ENCODE measurements at places on chromosomes 1 and 21.
A peak's percentile ranks its signal among the peaks of the same experiment; 100 is the strongest.

DNA sequence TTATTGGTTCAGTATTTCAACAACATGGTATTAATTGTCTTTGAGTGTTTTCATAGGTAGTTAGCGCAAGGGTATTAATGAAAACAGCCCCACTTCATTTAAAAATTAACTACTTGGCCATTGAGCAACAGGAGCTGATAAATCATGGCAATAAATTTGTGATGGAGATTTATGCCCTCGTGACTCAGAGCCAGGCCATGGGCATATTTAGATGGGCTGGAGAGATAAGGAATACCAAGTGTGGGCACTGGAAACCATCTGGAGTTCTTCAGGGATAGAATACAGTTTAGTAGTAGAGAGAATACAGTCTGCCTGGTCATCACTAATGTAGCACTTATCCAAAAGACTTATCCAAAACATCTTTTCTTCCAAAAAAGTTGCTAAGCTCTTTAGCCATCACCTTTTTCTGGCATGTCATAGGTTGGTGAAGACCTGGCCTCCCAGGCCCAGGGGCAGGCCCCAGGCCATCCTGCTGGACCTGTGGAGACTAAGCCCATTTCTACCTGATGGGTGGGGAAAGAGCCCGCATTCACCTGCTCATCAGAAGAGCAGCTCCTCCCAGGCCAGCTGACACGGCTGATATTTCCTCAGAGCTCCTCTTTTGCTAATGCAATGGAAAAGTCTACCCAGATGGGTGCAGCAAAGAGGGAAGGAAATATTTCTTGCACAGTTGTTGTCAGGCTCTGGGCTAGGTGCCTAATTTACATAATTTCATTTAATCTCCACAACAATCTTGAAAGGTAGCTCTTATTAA, 238.0 kb downstream of the TM2D1 start:
- DNase-seq: no peak

DNA sequence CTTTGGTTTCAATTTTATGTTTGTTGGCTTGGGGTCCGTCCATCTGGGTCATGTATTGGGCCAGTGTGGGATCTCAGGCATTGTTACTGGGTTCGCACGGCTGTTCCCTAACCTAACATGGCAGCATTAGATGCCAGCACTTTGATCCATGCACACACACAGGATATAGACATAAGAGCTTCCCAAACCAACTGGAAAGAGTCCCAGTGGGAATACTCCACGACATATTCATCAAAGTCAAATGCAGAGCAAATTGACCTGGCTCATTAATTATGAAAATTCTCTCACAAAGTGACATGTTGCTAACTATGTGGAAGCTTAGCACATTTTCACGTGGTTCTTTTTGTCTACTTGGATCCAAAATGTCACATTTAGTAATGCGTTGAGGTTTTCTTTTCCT, 130.4 kb downstream of the SETD4 start:
- no peak for DNase-seq

DNA sequence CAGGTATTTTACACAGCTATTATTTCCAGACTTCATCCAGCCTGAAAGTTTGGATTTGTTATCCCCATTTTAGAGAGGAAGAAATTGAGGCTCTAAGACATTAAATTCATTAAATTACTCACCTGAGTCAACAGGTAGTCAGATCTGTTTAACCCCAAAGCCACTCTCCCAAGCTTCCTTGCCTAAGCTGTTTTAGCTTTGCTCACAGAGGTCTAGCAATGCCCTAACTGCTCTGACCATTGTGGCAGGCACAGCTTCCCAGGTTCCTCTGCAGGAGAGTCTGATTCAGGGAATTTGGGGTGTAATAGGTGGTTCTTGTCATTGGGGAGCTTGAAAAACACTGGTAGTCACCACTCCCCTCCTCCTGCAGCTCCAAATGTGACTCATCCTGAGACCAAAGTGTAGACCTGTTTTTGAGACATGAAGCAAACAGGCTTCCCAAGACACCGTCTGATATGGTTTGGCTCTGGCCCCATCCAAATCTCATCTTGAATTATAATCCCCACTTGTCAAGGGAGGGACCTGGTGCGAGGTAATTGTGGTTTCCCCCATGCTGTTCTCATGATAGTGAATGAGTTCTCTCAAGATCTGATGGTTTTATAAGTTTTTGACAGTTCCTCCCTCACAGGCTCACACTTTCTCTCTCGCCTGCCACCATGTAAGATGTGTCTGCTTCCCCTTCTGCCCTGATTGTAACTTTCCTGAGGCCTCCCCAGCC, 142.8 kb upstream of the DNAH14 start:
- no peak for DNase-seq

GRCh38 chr1:84913555-84913892, 20.5 kb upstream of the LPAR3 start:
- DNase-seq: peak; percentile 25

DNA sequence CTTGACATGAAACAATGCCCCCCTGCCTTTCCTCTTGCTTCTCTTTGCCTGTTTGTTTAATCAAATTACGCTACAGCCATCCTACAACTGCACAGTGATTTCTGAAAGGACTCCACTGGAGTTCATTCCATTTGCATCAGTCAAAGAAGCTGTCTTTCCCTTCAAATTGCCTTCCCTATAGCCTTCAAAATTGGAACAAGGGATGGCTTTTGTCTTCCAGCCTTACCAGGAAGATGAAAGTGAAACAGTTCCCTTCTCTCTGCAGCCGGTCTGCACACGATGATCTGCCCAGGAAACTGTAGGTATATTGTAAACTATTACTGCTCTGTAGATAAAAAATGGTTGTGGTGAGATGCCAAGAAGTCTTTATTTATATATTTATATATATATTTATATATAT, 65.6 kb upstream of the ETS2 start:
- no peak for DNase-seq

All from kidney (tissue), 22 donors.